ENCODE measurements at places on chromosomes 5 and 9.

- DNase-seq: no peak
Measured at GRCh38 chr5:15500325-15501001, 483 bp downstream of the FBXL7 start.

DNA sequence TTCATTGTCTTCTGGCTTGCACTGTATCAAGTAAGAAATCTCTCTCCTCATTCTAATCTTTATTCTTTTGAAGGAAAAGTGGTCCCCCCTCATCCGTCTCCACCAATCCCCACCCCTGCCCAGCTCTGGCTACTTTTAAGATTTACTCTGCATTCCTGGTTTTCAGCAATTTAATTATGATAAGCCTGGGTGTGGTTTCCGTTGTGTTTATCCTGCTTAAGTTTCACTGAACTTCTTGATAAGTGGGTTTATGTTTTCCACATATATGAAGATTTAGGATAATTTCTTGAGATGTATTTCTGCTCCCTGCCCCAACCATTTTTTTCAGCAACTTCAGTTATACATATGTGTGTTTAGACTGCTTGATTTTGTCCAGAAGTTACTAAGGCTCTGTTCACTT lies 46.5 kb downstream of the PTBP3 start:
- no peak for DNase-seq

DNA sequence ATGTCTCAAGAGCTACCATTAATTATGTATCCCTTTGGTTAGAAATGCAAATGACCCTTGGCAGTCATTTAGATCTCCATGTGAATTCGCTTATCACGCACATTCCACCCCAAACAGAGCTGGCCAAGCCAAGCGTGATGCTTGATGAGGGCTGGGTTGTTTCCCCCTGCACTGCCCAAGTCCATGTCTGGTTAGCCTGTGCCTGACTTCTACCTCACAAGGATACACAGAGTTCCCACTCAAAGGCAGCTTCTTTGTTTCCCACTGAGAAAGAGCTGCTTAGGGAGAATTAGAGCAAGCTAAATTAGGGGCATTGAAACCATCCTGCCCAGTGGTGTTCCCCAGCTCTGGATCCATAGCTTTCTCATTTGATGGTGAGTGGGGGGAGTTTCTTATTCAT lies 87.2 kb downstream of the FSTL4 start:
- DNase-seq: no peak

GRCh38 chr5:142390334-142390733 lies 65.5 kb upstream of the SPRY4 start:
- no peak for DNase-seq

GRCh38 chr5:172528440-172528839 lies 74.1 kb upstream of the SH3PXD2B start:
- no peak for DNase-seq

- no peak for DNase-seq
Measured at GRCh38 chr5:51416149-51416548, 32.9 kb downstream of the ISL1 start.

DNA sequence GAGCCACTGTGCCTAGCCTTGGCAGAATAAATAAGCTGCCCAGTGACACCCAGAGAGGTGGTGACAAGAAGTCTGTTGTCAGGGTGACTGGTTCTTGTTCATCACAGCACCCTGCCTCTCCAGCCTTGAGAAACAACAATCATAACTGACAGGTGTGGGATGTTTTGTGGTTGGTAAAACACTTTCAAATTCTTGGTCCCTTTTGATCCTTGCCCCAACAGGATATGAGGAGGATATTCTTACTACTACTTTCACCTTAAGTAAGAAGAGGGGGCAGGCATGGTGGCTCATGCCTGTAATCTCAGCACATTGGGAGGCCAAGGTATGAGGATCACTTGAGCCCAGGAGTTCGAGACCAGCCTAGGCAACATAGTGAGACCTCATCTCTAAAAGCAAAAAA lies 14.2 kb upstream of the FRRS1L start:
- no peak for DNase-seq

DNA sequence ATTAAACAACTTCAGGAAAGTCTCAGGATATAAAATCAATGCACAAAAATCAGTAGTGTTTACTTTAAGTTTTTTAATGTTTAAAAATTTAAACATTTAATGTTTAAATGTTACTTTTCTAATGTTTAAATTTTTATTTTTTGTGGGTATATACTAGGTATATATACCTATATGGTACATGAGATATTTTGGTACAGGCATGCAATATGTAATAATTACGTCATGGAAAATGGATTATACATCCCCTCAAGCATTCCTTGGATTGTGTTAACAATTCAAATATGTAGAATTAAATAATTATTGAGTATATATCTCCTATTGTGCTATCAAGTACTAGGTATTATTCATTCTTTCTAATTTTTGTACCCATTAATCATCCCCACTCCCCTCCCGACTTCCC lies 291.3 kb downstream of the TMEM232 start:
- no peak for DNase-seq

DNA sequence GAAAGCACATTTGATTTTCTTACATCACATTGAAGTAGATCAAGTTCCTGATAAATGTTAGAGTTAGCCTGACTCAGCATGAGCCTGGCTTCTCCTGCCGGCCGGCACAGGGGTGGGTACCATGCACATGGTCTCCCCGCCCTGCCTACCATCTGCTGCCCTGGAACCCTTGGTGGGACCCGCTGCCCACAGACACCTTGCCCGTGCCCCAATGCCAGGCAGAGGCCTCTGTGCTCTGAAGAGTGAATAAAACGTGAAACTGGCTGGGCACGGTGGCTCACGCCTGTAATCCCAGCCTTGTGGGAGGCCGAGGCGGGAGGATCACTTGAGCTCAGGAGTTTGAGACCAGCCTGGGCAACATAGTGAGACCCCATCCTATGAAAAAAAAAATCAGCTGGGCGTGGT lies 17.3 kb downstream of the EXD3 start:
- peak; percentile 54 for DNase-seq

DNA sequence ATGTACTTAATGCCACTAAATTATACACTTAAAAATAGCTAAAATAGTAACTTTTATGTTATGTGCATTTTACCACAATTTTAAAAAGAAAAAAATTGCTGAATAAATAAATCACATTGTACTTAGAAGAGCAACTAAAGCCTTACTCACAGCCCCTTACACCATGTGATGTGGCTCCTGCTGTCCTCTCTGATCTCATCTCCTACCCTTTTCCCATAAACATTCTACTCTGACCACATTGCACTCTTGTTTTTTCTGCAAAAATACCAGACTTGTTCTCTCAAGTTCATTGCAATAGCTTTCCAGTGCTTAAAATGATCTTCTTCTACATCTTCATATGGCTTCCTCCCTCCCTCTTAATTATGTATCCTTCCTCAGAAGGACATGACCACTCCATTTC lies 268.4 kb downstream of the ELAVL2 start:
- DNase-seq: no peak

- DNase-seq: no peak
Measured at GRCh38 chr9:72586388-72587130, 65.2 kb downstream of the TMC1 start.

GRCh38 chr9:93670208-93671019 lies 94.0 kb downstream of the PHF2 start:
- peak; percentile 88 for DNase-seq

DNA sequence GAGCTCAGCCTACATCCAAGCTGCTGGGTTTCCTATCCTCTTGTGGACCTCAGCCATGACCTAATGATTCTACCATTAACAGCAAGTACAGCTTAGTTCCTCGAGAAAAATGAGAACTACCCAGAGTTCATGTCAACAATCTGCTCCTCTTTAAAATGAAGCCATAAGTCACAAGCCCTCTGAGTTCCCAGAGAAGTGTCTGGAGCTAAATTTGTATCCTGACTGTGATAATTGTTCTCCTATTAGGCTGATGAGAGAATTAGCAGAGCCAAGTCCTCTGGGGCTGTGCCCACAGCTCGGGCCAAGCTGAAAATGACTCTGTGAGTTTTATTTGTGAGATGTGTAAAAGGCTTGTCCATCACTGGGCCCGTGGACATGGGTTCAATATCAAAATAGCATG lies 145.1 kb upstream of the SMIM23 start:
- DNase-seq: no peak

- no peak for DNase-seq
Measured at GRCh38 chr9:96719521-96719920, 58.4 kb downstream of the ZNF510 start.

DNA sequence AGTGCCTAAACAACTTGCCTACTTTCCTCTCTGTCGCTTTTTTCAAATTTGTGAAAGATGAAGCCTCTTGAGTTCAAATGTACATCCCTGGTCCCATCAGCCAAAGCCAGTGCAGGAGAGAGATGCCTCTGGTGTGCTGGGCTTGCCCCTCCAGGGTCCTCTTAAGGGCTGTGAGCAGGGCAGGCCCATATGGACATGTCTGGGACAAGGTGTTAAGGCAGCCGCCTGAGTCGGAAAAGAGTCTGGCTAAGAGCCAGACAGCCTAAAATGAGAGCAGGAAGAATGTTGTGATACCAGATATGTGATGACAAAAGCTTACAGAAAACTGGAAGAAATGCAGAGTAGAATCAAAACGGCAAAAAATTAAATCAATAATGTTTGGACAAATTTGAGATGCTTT lies 72.5 kb downstream of the APTX start:
- DNase-seq: no peak

DNA sequence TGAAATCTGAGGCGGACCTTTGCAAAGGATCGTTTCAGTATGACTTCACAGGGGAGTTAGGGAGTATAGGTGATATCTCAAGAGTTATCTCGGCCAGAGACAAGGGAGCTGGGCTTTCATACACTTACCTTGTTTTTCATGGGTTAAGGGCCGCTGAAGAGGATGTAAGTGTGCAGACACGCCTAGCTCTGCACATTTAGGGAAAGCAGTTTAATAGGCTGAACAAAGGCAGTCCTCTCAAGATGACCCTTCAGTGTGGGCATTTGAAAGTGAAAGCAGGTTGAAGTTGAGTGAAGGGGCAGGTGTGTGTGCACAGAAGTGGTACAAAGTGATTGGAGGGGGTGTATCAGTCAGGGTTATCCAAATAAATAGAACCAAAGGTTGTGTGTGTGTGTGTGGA lies 33.1 kb upstream of the PRXL2C start:
- no peak for DNase-seq

- DNase-seq: no peak
Measured at GRCh38 chr5:171492781-171493180, 73.3 kb downstream of the FGF18 start.

DNA sequence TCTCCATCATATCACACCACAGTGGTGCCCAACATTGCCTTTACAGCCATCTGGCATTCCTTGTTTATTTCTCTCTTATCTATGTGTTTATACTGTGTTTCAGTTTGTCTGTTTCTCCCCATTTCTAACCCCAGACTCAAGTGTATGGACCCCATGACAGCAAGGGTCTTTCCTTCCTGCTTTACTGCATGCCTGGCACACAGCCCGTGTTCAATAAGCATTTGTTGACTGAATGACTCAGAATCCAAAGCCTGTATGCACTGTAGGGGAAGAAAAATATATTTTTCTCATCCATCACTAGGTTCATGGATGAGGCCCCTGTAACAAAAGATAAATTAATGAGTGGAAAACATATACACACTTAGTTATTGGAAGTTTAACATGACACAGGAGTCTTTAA lies 190.8 kb upstream of the SEMA6A start:
- DNase-seq: no peak

DNA sequence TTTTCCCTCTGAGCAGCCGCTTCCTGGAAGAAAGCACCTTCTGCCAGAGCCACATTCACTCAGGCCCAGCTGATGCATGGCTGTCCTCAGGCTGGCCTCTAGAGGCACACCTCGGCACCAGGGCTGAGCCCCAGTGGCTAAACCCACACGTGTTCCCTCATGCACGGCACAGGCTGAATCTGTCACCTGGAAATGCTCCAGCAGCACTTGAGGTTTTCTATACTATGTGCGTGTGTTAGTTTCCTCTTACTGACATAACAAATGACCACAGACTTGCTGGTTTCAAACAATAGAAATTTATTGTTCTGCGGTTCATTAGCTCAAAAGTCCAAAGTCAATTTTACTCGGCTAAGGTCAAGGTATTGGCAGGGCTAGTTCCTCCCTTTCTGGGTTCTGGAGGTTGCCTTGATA lies 141.4 kb downstream of the LRRC70 start:
- DNase-seq: peak; percentile 5

- DNase-seq: no peak
Measured at GRCh38 chr5:126513302-126513701, 81.7 kb downstream of the ALDH7A1 start.

DNA sequence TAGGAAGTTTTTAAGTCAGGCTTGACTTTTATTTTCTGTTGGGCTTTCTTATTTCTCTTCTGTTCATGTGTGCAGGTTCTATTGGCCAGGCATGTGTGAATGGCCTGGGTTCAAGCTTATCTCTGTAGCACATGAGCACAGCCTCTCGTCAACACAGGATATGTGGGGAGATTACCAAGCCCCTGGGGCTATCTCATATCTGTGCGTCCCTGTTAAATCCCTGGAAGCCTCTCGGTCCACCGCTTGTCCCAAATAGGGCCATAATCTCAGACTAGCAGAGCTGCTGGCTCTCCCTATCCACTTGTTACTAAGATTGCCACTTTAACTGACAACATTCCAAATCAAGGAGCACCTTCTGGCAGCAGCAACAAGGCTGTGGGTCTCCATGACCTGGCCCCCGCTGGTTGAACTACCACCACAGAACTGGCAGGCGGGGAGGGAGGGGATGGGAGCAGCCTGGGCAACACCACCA lies 28.4 kb upstream of the EBF1 start:
- DNase-seq: peak; percentile 78

GRCh38 chr9:90844326-90844725 lies 42.7 kb downstream of the SYK start:
- no peak for DNase-seq

DNA sequence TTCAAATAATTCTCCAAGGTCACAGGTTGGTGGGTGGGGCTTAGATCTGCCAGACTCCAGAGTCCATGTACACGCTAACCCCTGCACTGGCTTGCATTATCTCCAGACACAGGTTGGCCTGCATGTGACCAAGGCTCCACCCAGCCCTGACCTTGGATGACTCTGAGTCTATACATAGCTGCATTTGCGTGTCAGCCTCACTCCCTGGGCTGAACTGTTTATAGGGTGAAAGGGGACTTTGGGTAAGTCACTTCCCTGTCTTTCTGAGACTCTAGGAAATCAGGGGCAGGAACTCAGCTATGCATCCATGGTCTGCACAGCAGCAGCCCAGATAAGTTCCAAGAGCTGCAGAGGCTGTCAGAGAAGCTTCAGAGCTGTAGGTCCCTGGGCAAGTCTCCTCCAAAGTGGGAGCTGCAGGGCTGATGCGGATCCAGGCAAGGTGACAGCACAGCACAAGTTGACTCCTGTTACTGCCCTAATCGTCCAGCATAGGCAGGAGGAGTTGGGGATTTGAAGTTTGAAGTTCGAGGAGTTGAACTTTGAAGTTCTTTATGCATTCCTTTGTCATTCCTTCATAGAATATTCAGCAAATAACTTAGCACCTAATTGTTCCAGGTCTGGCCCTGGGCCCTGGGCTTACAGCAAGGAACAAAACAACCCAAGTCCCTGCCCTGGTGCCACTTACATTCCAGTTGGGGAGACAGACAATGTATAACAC lies 53.4 kb downstream of the SLC22A5 start:
- DNase-seq: peak; percentile 98
